Osteocyte (in vitro differentiated cells): ENCODE measurements at places on chromosomes 1 and 21. TPM values are rescaled to one million over a fixed set of nuclear protein-coding genes. Genes with fewer than 3 reads are reported as not detected.

DNA sequence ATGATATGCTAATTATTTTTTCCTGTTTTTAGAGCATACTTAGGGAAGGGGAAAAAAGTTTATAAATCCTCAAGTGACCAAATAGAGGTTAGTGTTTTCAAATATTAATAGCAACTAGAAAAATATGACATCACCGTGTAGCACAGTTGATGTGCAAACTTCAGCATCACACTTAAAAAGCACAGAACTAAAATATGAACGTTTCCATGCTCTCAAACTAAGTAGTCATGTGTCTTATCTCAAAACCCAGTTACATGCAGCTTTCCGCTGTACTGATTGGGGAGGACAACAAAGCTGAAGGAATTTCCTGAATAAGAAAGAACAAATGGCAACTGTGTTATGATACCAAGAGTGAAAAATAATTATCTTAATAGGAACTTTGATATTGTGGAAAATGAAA lies 903.7 kb downstream of the ADGRL2 start:
- no peak for DNase-seq

GRCh38 chr1:5428351-5428750 lies 563.9 kb downstream of the NPHP4 start:
- no peak for DNase-seq

DNA sequence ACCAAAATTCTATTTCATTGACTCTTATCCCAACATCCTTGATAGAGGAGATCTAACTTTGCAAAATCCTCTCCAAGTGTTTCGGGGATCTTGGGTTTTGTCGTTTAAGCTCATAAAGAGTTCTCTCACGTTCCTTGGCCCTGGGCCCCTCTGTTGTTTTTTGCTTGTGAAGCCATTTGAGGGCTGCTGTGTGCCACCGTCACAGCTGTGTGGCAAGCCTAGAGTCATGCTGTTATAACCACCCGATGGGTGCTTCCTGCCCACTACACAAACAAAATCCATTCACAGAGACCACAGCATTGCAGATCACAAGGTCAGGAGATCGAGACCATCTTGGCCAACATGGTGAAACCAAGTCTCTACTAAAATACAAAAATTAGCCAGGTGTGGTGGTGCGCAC lies 154.1 kb downstream of the ADSS2 start:
- no peak for DNase-seq

DNA sequence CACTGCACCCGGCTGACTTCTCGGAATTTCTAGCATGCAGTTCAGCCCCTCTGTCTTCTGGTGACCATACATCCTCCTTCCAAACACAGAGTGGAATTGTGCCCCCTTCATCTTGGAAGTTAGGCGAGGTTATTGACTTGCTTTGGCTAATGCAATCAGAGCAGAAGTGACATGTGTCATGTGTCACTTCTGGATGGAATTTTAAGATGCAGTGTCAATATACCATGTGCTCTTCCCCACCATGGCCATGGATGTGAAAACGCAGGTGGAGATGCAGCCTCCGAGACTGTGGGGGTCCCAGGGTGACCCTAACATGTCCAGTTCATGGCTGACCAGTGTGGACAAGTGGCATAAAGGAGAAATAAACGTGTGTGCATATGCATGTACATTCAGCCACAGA lies 83.0 kb downstream of the KCNJ6 start:
- no peak for DNase-seq

DNA sequence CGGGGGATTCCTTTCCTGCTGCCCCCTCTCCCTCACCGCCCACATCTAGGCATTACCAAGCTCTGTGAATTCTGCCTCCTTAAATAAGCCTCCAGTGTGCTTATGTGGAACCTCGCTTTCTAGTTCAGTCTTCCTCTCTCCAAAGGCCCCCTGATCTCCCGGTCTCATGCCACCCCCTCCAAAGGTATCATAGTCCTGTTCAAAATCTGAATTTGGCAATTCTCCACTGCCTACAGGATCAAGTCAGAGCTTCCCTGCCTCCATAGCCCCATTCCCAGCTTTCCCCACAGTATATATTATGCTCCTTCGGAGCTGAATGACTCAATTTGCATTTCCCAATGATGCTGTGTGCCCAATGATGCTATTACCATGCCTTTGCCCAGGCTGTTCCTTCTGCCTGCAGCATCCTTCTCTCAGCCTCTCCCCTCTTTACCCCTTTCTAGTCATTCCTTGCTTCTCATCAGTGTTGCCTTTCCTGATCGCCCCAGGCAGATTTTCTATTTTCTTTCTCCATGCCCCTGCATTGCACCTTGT lies 1.7 kb downstream of the AZIN2 start:
- no peak for DNase-seq

GRCh38 chr1:10965546-10966226 lies 46.8 kb upstream of the TARDBP start:
- DNase-seq = no peak

- DNase-seq = no peak
Observed at GRCh38 chr1:168497376-168497950, 46.3 kb downstream of the XCL2 start.

DNA sequence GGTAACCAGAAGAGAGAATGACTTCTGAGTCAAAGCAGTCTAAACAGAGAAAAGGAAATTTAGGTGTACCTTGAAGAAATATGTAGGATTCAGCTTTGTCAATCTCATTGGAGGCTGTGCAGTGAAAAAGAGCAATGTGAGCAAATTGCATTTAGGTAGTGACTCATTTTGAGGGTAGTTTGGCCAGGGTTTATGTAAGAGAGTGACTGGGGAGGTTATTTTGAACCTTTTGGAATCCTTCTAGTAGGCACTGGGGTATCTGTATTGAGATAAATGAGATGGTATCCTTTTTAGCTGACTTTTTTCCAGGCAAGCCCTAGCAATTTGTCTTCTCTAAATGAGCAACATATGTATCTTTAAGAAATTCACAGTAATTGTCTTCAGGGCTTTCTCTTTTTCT lies 95.9 kb downstream of the DISP1 start:
- no peak for DNase-seq

- peak; percentile 87 for DNase-seq
Observed at GRCh38 chr21:16419188-16419921, 689.6 kb downstream of the USP25 start.

GRCh38 chr1:82453511-82454185 lies 652.9 kb downstream of the ADGRL2 start:
- DNase-seq = no peak

DNA sequence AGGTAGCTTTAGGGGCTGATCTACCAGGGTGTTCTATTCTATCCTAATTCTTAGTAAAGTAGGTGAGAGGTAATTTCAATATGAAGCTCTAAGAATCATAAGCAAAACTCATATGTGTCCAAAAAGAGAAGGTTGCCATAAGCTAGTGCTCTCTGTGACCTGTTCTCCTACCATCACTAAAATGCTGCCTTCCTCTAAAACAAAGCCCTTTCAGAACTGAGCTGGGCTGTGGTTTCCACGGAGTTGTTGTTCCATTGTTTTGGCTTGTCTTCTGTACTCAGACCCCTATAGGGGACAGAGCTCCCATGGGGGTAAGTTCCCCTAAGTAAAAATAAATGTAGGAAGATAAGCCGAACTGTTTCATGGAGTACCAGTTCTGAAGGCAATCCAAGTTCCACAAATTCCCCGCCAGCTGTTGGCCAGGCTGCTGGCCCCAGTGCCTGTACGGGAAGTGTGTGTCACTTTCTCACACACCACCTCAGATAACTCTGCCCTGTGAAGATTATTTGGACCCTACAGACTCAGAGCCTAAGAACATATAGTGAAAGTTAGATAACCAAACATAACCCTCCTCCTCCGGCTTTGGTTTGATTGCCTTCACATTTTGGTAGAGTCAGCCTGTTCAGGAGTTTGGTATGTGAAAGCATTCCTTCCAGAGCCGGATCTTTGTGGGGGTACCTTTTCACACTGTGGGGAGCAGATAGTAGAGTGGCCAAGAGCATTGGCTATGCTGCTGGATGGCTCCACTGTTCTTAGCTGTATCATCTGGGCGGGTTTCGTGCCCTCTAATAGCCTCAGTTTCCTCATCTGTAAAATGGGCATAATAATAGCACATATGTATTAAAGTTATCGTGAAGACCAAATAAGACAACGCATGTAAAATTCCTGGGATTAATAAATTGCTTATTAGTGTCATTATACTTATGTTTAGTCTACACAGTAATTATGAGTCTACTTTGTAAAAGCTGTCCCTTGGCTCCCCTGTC lies 10.8 kb downstream of the DPT start:
- DNase-seq = no peak

- no peak for DNase-seq
Observed at GRCh38 chr1:37655274-37655673, 20.6 kb upstream of the RSPO1 start.

GRCh38 chr1:9315411-9316079 lies 22.9 kb downstream of the SPSB1 start:
- no peak for DNase-seq

DNA sequence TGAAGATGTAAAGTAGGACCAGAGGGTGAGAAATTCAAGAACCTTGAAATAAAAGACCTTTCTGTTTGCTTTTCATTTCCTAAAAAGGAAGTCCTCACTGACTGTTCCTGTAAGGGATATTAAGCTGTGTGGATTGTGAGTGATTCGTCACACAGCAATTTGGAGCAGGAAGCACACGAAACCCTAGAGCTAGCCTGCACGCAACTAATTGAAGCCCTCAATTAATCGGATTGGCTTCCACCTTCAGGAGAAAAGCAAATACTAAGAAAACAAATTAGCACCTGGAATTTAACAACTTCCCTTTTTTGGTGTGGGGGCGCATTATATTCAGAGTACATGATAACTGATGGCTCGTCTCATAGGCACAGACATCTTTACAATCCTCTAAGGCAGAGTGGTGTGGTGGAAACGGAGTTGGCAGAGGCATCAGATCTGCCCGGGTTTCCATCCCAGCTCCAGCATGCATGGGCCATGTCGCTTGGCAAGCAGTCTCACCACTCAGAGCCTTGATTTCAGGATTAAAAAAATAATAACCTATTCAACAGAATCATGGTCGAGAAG lies 95.2 kb downstream of the KCNJ15 start:
- no peak for DNase-seq

GRCh38 chr1:53073868-53074311 lies 11.9 kb downstream of the PODN start:
- no peak for DNase-seq

DNA sequence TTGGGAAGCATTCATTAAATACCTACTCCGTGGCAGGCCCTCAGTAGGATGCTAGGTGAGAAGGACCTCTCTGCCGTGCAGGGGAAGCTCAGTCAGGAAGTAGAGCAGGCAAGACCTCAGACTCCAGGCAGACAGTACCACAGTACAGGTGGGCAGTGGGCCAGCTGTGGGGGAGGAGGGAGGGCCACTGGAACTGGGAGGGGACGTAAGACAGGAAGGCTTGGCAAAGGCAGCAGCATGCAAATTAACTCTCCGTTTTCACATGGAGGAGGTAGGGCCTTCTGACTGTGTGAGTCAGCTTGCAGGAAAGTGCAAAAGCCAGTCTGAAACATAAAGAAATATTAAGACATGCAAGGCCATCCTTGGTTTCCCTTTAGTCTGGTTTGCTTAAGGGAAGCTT lies 157.7 kb downstream of the TRIM33 start:
- peak; percentile 77 for DNase-seq

DNA sequence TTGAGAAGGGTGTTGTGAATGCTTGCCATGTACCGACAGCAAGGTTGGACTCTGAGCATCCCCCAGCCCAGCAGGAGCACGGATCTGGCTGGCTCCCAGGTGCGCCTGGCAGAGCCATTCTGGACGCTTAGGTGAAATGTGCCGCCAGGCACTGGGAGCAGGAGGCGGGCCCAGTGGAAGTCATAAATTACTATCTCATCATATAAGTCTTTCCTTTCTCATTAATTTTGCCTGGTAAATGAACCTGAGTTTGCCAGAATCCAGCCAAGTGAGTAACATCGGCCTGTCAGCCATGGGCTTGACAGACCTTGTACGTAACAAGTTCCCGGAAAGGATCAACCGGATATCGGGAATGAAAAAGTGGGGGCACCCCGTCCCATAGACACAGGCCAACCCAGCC lies 179.5 kb upstream of the ARHGEF16 start:
- DNase-seq = no peak

GRCh38 chr1:233393926-233394680 lies 66.6 kb downstream of the MAP3K21 start:
- DNase-seq = no peak

Gene MAP3K21
- 0.11 TPM in 1 of 2 replicates, not detected in the other for total RNA-seq

Gene NPHS2
- total RNA-seq = not detected in 2 replicates

Gene BSND
- not detected in 2 replicates for total RNA-seq

Gene SPRR2E
- not detected in 2 replicates for total RNA-seq

Gene TNFRSF18
- not detected in 2 replicates for total RNA-seq

Gene RAVER2
- 7.2 and 7.3 TPM in 2 replicates for total RNA-seq

Gene SPATA45
- not detected in 2 replicates for total RNA-seq

Gene L1TD1
- total RNA-seq = not detected in 2 replicates

Gene FHAD1
- total RNA-seq = not detected in 2 replicates

Gene MYCL
- total RNA-seq = 0.21 TPM in 1 of 2 replicates, not detected in the other
